ENCODE measurements at places on chromosomes 1 and 21.
A peak's percentile ranks its signal among the peaks of the same experiment; 100 is the strongest.

DNA sequence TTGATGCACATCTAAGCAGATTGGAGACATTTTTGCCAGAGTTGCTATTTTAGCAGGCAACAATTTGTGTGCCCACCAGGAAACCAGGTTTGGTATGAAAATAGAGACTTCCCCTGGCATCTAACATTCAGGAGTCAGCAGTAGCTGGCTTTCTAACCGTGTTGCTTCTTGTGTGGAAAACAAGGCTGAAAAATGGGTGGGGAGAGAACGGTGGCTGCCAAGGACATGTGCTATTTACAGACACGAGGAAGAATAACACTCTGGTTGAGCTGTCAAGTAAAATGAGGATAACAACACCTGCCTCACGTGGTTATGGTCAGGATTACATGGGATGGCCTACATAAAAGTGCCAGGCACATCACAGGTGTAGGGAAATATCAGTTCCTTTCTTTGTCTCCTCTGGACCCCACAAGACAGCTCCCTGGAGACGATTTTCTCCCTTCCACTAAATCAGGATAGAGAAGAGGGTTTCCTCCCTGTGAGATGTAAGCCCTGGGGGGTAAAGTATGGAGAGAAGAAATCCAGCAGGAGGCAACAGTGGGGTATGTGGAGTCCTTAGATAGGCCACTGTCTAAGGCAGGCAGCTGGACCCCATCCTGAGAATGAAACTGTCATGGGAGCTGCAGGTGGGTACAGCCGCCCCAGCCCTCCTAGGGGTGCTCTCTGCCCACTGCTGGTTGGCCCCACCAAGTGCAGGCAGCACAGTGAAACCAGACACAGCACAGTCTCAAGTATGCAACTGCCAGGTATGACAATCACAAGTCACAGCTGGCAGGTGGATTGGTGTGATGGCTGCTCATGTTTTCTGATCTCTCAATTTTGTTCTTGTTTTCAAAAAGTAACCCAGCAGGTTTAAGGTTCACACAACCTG is 80.3 kb downstream of the TENT5C start:
- DNase-seq = no peak

- DNase-seq = peak; percentile 23
Measured at GRCh38 chr1:179883040-179883744, 1.1 kb downstream of the TOR1AIP1 start.

- no peak for DNase-seq
Measured at GRCh38 chr1:87169263-87169910, 159.3 kb upstream of the LMO4 start.

DNA sequence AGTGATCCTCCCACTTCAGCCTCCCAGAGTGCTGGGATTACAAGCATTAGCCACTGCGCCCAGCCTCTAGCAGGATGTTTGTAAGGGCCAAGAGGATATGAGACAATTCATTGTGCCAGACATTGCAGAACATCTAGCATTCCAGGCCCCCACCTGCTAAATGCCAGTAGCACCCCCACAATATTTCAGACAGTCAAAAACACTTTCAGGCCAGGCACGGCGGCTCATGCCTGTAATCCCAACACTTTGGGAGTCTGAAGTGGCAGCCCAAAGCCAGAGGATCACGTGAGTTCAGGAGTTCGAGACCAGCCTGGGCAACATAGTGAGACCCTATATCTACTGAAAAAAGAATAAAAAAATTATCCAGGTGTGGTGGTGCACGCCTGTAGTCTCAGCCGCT is 12.9 kb downstream of the PPIE start:
- DNase-seq = no peak

All from T-helper 2 cell (primary cell).